Stimulated activated CD8-positive, alpha-beta memory T cell treated with anti-CD3 and anti-CD28 coated beads, Interleukin-15, amount 100 ng/mL, for 24 hours (primary cell): ENCODE measurements at places on chromosomes 7 and 10.

DNA sequence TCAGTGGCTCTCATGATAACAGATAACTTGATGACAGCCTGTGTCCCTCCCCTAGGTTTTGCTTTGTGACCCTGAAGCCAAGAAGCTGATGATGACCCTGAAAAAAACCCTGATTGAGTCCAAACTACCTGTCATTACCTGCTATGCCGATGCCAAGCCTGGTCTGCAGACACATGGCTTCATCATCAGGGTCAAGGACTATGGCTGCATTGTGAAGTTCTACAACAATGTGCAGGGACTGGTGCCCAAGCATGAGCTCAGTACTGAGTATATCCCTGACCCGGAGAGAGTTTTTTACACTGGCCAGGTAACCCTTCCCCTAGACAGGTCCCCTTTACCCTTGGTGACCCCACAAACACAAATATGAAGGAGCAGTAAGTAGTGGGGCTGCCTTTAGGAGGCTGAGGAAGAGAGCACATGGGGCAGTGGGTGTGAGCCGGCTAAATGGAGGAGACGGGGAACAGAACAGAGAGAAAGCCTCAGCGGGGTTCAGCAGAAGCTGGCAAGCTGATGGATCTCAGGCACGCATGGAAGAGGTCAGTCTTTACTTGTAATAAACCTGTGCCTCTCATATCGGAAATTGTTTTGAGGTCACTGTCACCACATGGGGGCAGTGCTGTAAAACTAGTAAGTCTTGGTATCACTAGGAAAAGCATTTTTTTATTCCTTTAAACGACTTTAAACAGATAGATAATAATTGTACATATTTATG is 20.2 kb downstream of the PDCD11 start:
- DNase-seq: no peak

- DNase-seq: no peak
Observed at GRCh38 chr10:91800756-91801155, 2.5 kb downstream of the TNKS2 start.

DNA sequence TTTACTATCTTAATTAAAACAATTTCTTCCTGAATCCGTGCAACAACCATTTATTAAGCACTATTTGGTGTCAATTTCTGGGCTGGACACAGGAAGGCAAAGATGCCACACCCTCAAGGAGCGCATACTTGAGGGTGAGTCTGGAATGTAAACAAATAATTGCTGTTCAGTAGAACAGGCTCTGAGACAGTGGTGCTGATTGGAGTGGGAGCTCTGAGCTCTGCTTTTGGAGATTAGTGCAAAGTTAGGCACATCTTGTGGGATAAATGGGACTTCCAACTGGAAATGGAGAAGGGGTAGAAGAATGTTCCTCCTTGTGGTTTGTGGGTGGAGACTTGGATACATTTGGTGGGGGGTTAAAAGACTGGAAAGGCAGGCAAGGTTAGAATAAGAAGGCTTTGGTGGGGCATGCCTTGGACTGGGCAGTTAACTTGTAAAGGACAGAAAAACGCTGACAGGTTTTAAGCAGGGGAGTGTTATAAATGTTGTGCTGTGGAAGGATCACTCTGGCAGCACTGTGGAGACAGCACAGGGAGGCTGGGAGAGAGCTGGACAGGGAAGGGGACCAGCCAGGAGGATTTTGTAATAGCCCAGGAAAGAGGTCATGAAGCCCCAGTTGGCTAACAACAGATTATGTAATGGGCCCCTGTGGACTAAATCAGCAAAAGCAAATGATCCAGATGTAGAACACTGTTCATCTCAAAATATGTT is 80.7 kb downstream of the ZNF365 start:
- DNase-seq: no peak

GRCh38 chr10:16788125-16788524 is 29.1 kb downstream of the RSU1 start:
- DNase-seq: no peak

DNA sequence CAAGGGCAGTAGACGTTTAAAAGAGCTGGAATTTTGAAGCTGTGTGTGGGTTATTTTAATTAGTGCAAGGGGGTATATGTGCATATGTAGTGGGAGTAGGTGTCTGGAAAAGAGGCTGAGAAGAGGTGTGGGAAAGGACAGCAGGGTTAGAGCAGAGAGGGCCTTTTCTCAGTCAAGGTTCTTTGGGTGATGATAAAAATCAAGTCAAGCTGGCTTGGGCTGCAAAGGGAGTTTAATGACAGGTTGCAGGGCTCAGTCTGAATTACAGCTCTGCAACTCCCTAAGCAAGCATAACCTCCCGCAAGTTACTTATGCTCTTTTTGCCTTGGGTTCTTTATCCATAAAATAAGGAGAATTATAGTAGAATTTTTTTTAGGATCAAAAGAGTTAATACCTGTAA is 83.5 kb downstream of the RELN start:
- no peak for DNase-seq

GRCh38 chr10:133104068-133104962 is 16.6 kb downstream of the ADGRA1 start:
- no peak for DNase-seq

DNA sequence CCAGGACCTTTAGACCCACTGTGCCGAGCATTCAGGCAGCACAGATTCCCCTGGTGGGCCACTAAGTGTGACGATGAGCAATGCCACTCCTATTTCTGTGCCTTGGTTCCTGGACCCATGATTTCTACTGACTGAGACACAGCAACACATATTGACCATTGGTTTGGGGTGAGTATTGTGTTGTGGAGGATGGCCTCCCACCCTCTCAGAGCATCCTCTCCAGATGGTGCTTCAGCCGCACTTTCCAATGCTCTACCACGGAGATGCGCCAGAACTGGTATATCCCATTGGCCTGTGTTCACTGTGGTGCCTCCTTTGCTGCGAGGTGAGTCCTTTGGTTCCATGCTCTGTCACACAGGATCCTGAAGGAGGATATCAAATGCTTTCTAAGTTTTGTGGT is 10.1 kb upstream of the GDF10 start:
- DNase-seq: no peak

GRCh38 chr10:128062331-128062880 is 63.8 kb downstream of the MKI67 start:
- no peak for DNase-seq

- no peak for DNase-seq
Observed at GRCh38 chr7:156886020-156886795, 6.8 kb downstream of the LMBR1 start.

- DNase-seq: no peak
Observed at GRCh38 chr10:72218726-72219125, 2.6 kb upstream of the ASCC1 start.

- DNase-seq: no peak
Observed at GRCh38 chr7:66930341-66930740, 9.3 kb downstream of the TMEM248 start.

DNA sequence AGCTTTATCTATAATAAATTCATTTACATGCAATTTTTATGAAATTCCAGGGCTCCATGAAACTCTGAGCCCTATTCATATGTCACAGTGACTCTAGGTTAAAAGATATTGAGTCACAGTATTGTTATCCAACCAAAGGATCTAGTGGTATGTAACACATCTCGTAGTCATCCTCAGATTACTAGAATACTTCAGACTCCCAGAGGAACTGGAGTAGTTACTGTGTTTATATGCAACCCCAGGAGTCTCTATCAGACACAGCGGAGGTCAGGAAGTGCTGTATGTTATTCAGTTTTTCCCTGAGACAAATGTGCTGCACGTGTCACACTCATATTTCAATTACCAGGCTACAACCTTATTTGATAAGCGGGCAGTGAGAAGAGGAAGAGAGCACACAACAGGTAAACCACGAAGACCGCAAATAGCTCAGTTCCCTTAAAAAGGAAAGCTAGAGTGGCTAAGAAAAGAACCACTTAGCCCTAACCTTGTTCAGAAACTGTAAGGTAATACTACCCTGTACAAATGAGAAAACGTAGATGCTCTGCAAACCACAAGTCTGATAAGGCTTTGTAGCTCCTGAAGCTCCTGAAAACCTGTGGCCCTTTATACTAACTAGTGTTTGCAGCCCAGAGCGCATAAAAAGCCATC is 114.0 kb upstream of the CNTNAP2 start:
- DNase-seq: no peak
